ENCODE measurements at places on chromosomes 5 and 9.

DNA sequence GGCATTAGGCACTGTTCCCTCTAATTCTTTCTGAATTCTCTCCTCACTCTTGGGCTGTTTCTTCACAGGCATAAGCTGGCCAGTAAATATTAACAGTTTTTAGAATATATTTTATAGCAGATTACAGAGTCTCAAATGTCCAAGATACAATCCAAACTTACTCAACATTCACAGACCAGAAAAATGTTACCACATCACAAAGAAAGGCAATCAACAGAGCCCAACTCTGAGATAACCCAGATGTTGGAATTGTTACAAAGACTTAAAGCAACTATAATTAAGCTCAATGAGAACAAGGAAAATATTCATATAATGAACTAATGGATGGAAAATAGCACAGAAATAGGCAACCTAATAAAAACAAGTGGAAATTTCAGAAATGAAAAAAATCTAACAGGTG is 401.1 kb upstream of the RGMB start:
- no peak for DNase-seq

DNA sequence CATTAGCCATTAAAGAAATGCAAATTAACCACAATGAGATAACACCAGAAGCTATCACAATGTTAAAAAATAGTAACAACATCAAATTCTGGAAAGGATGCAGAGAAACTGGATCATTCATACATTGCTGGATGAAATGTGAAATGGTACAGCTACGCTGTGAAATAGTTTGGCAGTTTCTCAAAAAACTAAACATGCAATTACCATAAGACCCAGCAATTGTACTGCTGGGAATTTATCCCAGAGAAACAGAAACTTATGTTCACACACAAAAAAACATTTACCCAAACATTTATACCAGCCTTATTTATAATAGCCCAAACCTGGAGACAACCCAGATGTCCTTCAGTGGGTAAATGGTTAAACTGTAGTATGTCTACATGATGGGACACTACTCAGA is 592.9 kb downstream of the ZNF608 start:
- DNase-seq = no peak

DNA sequence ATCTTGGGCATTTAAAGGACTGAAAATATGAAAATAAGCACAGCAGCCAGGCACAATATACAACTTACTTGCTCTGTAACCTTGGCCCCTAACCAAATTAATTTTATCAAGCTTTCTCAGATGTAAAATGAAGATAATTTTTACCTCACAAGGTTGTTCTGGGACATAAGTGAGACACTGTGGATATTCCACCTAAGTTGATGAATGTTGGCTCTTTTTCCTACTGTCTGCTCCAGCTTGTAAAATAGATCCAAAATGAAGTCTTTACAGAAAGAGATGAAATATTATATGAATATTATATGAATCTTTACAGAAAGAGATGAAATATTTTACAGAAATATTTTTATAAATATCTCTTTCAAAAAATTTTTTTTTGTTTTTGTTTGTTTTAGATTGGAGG is 270.1 kb downstream of the DNAH5 start:
- no peak for DNase-seq

DNA sequence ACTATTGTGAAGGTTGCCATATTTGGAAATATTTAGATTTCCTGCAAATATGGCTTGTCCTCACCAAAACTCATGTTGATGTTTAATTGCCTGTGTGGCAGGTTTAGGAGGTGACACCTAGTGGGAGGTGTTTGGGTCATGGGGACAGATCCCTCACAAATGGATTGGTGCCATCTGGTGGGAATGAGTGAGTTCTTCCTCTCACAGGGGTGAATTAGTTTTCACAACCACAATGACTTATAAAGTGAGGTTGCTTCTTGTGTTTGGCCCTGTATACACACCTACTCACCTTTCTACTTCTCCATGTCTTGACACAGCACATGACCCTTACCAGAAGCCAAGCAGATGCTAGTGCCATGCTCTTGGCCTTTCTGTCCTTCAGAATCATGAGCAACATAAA is 41.1 kb downstream of the ISOC1 start:
- no peak for DNase-seq

GRCh38 chr5:73363911-73364730 is 84.5 kb downstream of the FOXD1 start:
- peak; percentile 56 for DNase-seq

DNA sequence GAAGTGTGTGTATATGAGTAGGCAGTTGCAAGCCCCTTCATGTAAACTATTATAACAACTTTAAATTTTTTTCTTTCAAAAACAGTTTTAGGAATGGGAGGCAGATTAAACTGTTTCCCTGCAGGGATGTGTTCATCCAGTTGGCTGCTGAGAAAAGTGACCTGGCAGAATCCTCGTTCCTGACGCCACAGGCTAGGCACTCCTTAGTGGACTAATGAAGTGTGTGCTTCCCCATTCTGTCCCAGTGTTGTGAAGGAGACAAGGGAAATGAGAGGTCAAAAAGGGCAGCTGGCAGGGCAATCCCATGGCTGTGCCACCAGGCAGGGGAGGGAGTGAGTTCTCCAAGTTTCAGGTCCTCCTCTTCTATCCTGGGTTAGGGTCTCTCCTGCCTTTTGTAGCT is 59.8 kb downstream of the FOXD1 start:
- DNase-seq = no peak

- DNase-seq = no peak
Measured at GRCh38 chr5:142427015-142427364, 102.2 kb upstream of the SPRY4 start.

GRCh38 chr5:170533383-170533782 is 29.6 kb downstream of the KCNIP1 start:
- no peak for DNase-seq

- DNase-seq = no peak
Measured at GRCh38 chr9:38431116-38431515, 6.9 kb upstream of the IGFBPL1 start.
